ENCODE measurements at places on chromosomes 13 and 19.

- no peaks in the 10 kb centered on the region for H3K36me3 ChIP-seq
- DNase-seq: no peak
- H3K4me3 ChIP-seq: no peak overlapping the region
- no peak overlapping the region for H3K27ac ChIP-seq
- no peaks in the 10 kb centered on the region for H3K27me3 ChIP-seq
Measured at GRCh38 chr13:45381196-45381595, 37.0 kb downstream of the SLC25A30 start.

- H3K27ac ChIP-seq: no peak overlapping the region
- no peak overlapping the region for H3K4me3 ChIP-seq
- H3K4me1 ChIP-seq: no peaks in the 10 kb centered on the region
- H3K36me3 ChIP-seq: no peaks in the 10 kb centered on the region
Measured at GRCh38 chr13:74221752-74222151, 87.5 kb upstream of the KLF12 start.

GRCh38 chr19:10961073-10961860, 437 bp downstream of the SMARCA4 start:
- peak overlapping the region; percentile 80 for H3K4me3 ChIP-seq
- peaks cover 21% of the 10 kb centered on the region for H3K4me1 ChIP-seq
- DNase-seq: peak; percentile 84
- H3K36me3 ChIP-seq: no peaks in the 10 kb centered on the region
- no peaks in the 10 kb centered on the region for H3K27me3 ChIP-seq

DNA sequence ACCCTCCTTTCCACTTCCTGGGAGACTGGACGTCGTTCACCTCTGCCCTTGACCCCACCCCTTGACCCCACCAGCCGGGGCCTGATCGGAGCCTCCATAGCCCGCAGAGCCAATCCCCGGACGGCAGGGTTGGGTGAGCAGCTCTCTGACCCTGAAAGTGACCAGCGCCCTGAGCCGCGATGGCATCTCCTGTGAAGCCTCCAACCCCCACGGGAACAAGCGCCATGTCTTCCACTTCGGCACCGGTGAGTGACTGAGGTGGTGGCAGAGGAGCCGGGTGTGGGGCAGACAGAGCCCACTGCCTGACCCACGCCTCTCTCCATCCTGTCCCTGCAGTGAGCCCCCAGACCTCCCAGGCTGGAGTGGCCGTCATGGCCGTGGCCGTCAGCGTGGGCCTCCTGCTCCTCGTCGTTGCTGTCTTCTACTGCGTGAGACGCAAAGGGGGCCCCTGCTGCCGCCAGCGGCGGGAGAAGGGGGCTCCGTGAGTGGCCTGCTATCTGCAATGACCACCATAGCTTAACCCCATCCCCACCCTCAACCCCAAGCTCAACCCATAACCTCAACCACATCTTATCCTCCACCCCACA, 10.4 kb downstream of the BCAM start:
- no peaks in the 10 kb centered on the region for H3K27me3 ChIP-seq
- no peak overlapping the region for H3K4me3 ChIP-seq
- no peak for DNase-seq
- H3K4me1 ChIP-seq: peaks cover 14% of the 10 kb centered on the region
- H3K36me3 ChIP-seq: no peaks in the 10 kb centered on the region

- peaks cover 12% of the 10 kb centered on the region for H3K27me3 ChIP-seq
- peak overlapping the region; percentile 79 for H3K27ac ChIP-seq
- DNase-seq: peak; percentile 84
Measured at GRCh38 chr13:112204346-112205327, 137.7 kb downstream of the SOX1 start.

DNA sequence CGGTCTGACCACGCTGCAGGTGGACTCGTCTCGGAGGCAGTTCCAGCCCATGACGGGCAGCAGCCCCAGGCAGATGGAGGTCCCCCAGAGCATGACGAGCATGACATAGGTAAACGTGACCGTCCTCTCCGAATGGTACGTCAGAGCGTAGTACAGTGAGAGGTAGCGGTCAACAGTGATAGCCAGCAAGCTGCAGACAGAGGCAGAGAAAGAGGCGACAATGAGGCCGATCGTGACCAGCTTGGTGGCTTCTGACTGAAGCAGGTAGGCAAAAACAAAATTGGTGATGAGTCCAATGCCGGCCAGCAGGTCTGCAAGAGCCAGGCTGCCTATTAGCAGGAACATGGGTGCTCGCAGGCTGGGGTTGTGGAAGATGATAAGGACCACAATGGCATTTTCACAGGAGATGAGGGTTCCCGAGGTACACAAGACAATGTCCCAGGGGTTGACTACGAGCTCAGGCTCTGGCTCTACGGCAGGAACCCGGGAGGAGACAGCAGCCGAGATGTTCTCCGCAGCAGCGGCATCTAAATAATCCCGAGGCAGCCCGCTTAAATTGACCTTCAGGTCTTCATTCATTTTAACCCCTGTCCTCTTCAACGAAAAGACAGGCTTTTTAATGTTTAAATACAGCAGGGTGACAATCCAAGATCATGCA, 1.2 kb downstream of the GPR12 start:
- H3K27me3 ChIP-seq: peaks cover 90% of the 10 kb centered on the region
- no peak overlapping the region for H3K27ac ChIP-seq
- no peaks in the 10 kb centered on the region for H3K36me3 ChIP-seq

DNA sequence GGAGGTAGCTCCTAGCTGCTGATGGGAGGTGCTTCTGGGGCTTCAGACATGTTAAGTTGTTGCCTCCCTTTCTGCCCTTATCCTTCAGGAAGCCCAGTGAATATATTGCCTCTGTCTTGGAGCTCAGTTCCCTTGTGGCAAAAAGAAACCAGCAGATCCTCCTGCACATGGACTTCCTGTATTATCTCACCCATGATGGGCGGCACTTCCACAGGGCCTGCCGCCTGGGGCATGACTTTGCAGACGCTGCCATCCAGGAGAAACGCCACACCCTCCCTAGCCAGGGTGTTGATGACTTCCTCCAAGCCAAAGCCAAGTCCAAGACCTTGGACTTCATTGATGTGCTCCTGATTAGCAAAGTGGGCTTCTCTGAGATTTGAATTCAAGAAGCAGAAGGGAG, 6.0 kb upstream of the CYP4F12 start:
- H3K27me3 ChIP-seq: no peaks in the 10 kb centered on the region
- no peaks in the 10 kb centered on the region for H3K4me1 ChIP-seq
- DNase-seq: no peak
- no peak overlapping the region for H3K27ac ChIP-seq

DNA sequence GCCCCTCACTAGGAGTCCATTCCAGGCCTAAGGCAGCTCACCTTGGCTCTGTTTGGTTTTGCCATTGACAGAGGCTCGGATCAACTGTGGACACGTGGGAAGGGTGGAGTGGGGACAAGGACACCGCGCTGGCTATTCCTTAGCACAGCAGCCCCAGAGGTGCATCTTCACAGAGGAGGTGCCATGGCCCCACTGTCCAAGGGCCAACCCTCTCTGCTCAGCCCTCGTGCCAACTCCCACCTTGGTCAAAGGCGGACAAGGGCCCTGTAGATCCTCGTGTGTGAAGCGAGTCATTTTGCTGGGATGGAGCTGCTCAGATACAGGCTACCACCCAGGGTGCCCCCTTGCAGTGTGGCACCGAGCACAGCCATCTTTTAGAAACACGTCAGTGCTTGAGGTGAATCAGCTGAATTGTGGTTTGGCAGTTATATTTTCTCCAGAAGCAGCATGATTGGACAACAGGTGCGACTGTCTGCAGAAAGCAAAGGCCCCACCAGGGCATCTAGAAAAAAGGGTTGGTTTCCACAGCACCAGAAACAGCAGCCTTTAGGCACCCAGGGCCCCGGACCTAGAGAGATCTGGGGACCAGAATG, 192.1 kb upstream of the GPR12 start:
- H3K4me3 ChIP-seq: no peak overlapping the region
- no peak overlapping the region for H3K27ac ChIP-seq
- H3K36me3 ChIP-seq: no peaks in the 10 kb centered on the region
- peaks cover 11% of the 10 kb centered on the region for H3K4me1 ChIP-seq
- H3K27me3 ChIP-seq: no peaks in the 10 kb centered on the region
- DNase-seq: no peak

DNA sequence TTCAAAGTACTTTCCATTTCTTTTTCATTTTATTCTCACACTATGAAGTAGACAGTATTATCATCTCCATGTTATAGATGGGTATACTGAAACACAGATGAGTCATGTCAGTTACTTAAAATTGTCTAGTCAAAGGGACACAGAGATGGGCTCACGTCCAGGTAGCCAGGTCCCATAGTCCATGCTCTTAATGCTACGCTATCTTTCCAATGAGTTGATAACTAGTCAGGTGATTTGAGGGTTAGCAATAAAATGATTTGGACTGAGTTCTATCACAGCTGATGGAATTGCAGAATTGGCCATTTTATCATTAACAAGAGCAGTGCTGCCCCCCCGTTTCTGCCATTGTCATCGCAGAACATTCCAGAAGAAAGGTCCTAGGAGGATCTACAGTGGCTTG, 318.9 kb downstream of the DLEU7 start:
- H3K27ac ChIP-seq: no peak overlapping the region
- no peak overlapping the region for H3K4me3 ChIP-seq
- no peaks in the 10 kb centered on the region for H3K27me3 ChIP-seq
- H3K4me1 ChIP-seq: peaks cover 13% of the 10 kb centered on the region
- DNase-seq: no peak
- no peaks in the 10 kb centered on the region for H3K36me3 ChIP-seq

Data from neural progenitor cell (in vitro differentiated cells).